ENCODE measurements at places on chromosomes 5 and 9.

DNA sequence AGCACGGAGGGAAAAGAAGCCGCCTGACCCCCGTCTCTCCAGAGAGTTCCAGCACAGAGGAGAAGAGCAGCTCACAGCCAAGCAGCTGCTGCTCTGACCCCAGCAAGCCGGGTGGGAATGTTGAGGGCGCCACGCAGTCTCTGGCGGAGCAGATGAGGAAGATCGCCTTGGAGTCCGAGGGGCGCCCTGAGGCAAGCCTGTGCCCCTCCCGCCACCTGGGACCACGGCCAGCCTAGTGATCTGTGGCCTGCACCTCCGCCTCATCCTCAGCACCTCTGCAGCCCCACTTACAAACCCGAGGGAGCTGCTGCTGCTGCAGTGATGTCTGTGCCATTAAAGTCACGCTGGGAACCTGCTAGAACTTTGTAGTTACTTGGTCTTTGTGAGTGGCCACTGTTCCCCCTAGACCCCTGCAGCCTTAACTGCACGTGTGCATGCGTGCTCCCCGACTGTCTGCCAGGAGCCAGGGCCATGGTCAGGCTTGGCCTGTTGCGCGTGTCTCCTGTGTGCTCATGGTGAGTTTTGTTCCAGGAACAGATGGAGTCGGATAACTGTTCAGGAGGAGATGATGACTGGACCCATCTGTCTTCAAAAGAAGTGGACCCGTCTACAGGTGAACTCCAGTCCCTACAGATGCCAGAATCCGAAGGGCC, 12.5 kb downstream of the SQSTM1 start:
- DNase-seq, result peak; percentile 6

DNA sequence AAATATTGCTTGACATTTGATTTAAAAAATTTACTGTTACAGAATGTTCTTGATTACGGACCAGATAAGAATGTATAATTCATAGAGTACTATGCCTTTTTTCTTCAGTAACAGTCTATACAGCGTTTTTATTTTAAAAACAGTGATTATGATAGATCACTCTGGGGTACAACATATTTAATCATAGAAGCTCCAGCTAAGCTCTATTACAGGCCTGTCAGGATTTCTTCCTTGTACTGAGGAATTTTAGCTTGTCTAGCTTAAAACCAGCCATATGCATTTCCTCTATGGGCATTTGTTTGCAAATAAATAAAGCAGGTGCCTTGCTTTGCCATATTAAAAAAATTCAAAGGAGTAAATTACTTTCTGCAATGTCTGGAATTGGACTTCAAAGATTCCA, 423.8 kb downstream of the BNC2 start:
- DNase-seq, result no peak

- DNase-seq, result peak; percentile 75
Measured at GRCh38 chr5:173016598-173017046, 33.1 kb downstream of the ATP6V0E1 start.

DNA sequence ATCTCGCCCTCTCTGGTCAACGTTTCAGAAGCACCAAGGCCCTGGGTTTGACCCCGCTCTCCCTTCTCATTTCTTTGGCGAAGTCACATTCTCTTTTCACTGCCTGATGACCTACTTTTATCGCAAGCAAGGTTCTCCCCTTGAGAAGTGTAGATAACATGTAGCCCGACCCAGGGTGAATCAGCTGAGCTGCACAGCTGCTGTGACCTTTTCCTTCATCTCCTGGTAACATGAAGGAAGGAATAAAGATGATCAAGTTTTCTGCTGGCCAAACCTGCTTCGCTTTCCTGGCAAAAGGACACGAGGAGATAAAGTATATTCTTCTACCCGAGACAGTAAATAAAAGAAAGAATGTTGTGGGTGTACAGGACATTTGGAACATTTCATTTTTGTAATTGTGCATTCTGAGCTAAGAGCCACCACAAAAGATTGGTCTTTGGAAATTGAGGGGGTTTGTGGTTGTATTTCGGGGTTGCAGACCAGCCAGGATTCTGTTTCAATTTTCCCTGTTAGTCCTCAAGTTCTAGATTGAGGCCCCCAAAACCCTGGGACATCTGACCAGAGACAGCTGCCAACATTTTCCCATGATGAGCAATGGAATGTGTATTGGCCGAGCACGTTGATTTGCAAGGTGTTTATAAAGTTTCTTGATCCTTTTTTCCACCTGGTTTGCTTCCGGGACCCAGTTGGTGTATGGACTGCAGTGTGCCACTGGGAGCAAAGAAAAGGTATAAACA, 155.1 kb upstream of the ZNF462 start:
- DNase-seq, result peak; percentile 41

DNA sequence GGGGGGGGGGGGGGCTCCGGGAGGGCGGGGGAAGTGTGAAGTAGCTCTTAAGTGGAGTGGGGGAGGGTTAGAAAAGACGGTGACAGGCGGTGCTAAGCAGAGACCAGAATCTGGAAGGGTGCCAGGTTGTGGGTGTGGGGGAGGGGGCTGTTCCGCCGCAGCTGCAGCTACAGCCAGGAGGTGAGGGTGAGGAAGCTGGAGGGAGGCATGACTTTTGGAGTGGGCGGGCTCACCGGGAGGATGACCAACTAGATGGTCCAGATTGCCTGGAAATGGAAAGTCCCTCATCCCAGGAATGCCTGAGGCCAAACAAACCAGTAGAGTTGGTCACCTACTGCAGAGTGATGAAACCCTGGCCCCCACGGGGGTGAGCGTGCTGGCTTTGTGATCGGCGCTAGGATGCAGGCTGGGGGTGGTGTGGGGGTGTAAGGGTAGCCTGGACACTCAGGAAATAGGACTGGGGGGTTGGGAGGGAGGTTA, 158.1 kb upstream of the SHB start:
- DNase-seq, result peak; percentile 97

DNA sequence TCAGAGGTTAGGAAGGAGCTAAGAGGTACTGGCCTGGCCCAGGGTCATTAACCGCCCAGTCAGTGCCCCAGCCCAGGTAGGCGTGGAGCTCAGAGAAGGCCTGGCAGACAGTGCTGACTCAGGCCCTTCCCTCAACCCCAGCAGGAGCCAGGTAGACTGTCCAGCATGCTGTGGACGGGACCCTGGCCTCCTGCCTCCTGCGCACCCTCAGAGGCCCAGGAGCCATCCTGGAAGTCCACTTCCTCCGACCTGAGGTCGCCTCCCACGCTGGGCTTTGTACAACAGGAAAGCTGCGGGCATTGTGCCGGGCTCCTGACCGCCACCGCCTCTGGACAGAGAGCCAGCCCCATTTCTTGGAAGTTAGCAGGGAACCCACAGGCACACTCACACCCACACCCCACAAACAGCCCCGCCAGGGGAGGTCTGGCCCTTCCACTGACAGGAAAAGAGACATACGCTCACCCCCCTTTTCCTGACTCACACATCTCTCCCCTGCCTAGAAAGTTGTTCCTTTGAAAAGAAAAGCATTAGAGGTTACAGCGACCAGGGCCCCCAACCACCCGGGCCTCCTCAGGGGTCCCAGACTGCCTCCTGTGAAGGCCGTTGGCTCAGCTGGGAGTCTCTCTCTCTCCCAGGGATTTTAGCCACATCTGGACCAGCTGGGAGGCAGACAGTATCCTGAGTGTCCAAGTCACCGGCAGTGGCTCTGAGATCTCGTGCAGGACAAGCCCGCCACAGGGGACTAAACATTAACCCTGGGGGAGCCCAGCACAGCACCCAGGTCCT, 7.7 kb downstream of the RALGDS start:
- DNase-seq, result peak; percentile 57

DNA sequence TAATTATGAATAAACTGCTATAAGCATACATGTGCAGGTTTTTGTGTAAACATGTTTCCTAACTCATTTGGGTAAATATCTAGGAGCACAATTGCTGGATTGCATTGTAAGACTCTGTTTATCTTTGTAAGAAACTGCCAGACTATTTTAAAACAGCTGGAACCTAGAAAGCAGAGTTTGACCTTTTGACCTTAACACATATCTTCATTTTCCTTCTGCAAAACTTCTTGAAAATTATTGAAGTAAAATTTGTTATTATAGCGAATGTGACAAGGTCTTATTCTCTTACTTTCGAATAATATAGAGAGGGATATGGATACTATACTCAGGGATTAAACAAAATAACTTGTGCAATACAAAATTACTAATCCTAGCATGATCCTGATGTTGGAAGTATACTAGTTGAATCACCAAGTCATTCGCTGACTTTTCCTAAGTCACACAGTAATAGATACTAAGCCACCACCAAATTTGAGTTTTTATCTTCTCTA, 3.2 kb upstream of the ANXA1 start:
- DNase-seq, result peak; percentile 51

GRCh38 chr5:149433524-149434131, 54.5 kb upstream of the IL17B start:
- DNase-seq, result no peak

DNA sequence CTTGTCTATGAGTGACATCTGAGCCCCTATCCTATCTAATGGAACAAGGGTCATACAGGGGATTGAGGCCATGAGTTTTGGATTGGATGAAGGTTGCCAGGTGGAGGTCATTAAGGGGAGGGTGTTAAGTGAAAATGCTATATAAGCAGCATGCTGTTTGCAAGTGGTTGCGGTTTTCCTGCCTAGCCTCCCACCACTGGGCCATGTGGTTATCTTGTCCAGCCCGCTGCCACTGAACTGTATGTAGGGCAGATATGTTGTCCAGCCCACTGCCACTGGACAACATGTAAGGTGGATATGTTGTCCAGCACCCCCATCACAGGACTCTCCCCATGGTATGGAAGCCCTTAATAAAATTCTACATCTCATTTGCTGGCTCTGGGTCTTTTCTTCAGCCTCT, 200.0 kb downstream of the FGF10 start:
- DNase-seq, result no peak

DNA sequence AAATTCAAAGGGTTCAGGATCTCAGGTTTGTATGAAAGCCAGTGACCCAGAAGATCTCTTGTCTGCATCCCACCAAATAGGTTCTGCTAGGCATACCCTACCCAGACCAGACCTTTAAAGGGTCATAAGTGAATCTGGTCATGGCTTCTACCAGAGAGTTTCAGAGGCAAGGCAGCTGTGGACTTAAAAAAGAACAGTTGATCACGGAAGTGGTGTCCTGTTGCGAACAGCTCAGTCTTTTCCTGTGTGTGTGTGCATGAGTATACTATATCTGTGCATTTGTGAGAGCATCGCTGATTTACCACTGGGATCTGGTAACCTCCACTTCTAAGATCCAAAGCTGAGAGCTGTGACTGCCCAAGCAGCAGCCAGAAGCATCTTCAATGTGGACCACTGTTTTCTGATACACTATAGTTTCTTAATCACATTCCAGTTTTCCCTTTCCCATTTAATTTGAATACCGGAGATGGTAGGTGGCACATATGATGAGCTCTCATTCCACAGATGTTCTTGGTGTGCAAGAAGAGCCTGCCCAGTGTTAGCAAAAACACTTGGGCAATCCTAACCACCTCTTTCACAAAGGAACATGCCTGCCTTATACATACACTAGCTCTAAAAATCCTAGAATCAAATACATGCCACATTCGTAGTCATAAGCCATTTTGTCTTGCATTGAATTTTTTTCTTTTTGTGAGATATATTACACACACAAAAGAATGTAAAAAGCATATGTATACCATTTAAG, 36.2 kb upstream of the OR2S2 start:
- DNase-seq, result peak; percentile 11

DNA sequence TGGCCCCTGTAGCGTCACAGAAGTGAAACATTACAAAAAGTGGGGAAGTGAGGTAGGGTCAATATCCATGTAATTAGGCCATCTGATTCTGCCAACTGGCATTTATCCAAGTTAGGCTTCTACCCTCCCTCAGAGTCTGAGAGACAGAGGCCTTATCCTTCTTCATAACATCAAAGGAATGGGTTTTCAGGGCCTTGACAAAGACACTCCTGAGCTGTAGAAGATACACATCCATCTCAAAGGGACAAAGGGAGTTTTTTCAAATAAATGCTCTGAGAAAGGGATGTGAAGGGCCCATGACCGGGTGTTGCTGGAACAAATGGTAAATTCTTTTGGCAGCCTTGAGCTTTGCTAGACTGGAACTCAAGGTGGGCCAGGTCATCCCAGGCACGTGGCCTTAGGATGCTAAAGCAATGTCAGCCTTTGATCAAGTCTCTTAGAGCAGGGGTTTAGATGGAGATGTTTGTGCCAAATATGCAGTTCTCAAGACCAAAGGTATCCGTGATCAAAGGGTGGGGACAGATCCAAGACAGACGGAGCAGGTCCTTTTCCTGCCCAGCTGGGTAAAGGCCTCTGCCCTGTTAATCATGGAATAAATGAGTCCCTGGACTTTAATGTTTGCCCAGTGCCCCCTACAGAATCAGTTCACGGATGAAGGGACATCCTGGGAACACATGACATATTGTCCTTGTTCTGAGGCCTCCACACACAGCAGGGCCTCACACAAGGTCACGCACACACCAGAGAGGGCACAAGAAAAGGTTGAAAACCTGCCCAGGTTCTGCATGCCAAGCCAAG, 10.0 kb upstream of the FAM169A start:
- no peak for DNase-seq

DNA sequence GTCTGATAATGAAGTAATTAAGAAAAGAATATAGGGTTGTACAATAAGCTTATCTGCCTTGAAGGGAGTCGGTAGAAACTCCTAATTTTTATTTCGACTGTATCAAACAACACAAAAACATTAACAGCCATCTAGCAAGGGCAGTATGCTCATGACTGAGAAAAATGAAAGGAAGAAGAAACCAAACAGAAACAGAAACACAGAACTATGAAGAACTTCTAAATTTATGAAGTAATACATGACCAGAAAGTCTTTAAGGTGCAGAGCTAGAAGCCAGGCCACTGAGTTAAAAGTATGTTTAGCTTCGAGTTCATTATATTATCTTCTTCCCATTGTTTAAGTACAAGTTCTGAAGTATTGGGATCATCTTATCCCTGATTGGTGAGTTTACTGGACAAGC, 367.3 kb upstream of the C9orf72 start:
- no peak for DNase-seq

DNA sequence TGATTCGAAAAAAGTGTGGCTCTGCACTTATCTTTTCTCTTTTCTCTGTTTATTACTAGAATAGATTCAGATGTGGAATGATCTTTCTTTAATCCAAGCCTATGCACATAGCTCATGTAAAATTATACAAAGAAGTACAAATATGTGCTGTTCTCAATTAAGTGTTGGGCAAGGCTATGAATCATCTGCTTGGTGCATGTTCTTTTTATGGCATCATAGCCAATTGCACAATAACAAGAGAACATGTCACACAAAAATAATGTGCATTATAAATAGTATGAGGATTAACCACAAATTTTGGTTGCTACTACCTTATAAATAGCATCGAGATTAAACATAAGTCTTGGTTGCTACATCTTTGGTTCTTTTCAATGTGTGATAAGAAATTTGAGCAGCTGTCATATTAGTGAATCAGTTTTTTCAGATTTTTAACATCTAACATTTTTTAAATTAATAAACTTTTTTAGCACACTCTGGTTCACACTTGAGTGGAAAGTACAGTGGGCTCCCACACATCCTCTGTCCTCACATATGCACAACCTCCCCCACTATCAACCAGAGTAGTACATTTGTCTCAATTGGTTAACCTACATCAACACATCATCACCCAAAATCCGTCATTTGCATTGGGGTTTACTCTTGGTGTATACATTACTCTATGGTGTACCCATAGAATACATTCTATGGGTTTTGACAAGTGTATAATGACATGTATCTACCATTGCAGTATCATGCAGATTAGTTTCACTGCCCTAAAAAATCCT, 6.8 kb upstream of the RECK start:
- DNase-seq, result peak; percentile 96

Data from choroid plexus epithelial cell (primary cell).